Suppressor macrophage treated with lipopolysaccharide for 4 hours (primary cell): ENCODE measurements at places on chromosomes 13 and 19.

DNA sequence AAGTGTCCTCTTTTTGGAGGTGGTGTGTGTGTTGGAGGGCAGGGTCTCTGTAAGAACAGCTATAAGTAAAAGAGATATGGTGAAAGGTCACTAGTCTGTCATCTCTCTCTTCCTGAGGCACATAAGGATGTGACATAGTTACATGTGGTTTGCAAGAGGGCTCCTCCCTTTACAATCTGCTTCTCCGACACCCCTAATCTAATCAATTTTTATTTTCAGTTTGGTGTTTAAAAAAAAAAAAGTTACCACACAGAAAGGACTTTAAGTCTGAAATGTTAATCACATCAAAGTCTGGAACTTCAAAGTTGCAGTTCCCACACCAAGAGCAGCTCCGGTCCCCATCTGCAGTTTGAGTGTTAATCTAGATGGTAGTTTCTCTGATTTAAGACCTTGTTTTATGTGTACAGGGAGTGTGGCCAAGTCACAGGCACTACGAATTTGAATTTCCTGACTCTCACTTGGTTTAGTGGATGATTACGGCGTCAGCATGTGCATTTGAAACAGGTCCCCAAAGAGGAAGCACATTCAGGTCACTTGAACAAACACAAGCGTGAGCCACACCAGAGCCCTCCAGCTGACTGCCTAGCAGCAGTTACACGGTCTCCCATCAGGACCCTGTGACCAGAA, 53.1 kb downstream of the FOXO1 start:
- peak; percentile 71 for DNase-seq

GRCh38 chr19:39832341-39833083, 1.4 kb downstream of the DYRK1B start:
- no peak for DNase-seq

GRCh38 chr19:33629826-33630375, 8.1 kb downstream of the CHST8 start:
- no peak for DNase-seq

DNA sequence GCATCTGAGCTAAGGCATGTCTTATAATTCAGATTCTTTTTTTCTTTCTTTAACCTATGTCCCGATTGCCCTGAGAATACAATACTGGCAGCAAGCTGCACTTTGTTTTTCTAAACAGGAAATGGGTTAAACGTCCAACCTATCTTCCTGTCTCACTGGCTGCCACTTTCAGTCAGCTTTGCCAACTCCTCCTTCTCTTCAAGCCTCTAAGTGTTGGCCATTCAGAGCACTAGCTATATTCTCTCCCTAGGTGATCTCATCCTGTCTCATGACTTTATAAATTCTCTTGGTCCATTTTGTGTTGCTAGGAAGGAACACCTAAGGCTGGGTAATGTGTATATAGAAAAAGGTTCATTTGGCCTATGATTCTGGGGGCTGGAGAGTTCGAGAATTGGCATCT, 109.5 kb upstream of the TSC22D1 start:
- DNase-seq = no peak

DNA sequence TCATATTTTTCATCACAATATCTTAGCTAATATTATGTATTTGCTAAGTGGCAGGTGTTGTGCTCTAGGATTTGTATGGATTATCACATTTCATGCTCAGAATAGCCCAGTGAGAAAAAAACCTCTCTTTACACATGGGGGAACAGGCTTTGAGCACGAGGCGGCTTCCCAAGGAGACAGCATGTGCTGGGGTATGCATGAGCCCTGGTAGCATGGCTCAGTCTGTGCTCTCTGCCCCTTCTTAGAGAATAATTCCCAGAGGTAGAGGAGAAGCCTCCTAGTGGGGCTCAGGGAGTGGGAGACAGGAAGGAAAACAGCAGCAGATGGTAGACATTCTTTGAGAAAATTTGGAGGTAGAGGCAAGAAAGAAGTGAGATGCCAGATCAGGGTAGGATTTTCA, 31.6 kb downstream of the RNASEH2B start:
- no peak for DNase-seq

- no peak for DNase-seq
Observed at GRCh38 chr13:98129059-98129746, 13.7 kb upstream of the FARP1 start.

GRCh38 chr13:110259651-110260050, 47.3 kb downstream of the COL4A1 start:
- no peak for DNase-seq

- no peak for DNase-seq
Observed at GRCh38 chr19:32020538-32020937, 324.9 kb upstream of the ZNF507 start.

GRCh38 chr13:79405501-79405830, 589 bp downstream of the RBM26 start:
- no peak for DNase-seq

GRCh38 chr13:95948656-95949055, 104.5 kb downstream of the UGGT2 start:
- DNase-seq = peak; percentile 26

DNA sequence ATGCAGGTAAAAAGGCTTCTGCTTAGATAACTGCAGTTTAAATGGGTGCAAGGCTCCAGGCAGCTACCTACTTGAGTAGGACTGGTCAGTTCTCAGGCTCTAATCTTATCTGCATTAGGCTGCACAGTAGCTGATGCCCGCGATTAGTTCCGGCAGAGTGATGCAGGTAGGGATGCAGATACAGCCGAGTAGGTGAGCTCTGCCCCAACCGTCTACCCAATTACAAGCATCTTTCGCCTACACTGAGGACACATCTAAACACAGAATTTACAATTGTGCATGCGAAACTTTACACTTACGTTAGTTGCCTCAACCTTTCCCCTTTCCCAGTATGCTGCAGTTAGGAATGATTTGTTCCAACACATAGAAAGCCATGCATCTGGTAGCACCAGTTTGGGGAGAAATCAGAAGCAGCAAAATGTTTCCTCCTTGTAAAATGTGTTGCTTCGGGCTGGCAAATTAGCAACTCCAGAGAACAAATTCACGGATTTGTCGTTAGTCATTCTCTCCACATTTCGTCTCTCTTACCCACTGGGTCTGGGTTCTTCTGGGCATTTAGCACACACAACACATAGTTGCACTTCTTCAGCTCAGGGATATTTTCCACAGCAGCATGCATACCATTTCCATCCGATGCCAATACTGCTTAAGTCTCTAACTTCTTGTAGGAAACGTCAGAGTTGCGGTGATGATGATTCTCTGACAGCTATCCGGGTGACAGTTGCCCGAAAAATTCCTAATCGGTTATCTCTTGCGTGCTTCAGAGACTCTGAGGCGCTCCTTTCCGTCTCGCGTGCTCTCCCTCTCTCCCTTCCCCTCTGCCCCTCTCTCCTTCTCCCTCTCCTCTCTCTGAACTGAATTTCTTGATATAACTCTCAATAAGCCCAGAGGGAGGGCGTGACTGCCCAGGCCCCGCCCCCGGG, at the start of gene PCDH9:
Gene PCDH9 (minus strand): TSS at position 856 of the 923 bp plus-strand sequence. CDS start 1,896 bp downstream, outside the sequence.
- no peak for DNase-seq

DNA sequence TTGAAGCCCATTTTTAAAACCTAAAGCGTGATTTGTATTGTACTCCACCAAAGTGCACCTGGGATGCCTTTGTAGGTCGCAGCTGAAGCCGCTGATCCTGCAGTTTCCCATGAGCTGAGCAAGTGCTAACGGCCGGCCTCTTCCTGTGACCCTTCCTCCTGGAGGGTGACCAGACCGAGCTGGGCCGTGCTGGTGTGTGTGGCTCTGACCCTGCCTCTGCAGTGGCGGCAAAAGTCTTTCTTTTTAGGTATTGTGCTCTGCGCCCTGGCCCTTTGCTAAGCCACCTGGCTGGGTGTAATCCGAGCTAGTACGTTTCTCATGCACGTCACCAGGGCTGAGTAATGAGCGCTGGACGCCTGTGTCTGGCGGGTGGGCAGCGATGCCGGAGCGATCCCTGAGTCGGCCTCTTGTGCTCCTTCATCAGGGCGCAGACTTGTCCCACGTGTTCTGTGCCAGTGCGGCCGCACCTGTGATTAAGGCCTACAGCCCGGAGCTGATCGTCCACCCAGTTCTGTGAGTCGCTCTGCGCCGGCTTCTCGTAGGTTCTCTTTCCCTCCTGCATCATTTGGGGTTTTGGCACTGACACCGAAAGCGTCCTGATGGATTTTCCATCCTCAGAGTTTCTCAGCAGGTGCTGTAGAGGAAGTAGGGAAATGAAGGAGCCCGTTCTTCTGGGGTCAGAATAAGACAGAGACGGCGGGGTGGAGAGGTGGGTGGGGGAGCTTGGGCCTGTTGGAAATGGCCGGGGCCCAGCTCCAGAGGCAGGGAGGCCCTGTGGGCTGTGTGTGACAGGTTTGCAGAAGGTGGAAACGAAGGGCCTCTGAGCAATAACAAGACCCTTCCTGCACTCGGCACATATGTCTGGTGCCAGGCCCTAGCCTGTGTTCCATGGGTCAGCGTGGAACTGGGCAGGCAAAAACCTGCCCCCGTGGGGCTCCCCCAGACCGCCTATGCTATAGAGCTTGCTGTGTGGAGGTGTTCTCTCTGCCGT, 9.7 kb downstream of the NAXD start:
- DNase-seq = no peak
